Stimulated activated CD4-positive, alpha-beta T cell treated with anti-CD3 and anti-CD28 coated beads, Interleukin-2, amount 100 ng/mL, for 48 hours (primary cell): ENCODE measurements at places on chromosomes 6 and 20.

GRCh38 chr6:149551920-149552319, 6.1 kb upstream of the PPIL4 start:
- DNase-seq, result no peak

DNA sequence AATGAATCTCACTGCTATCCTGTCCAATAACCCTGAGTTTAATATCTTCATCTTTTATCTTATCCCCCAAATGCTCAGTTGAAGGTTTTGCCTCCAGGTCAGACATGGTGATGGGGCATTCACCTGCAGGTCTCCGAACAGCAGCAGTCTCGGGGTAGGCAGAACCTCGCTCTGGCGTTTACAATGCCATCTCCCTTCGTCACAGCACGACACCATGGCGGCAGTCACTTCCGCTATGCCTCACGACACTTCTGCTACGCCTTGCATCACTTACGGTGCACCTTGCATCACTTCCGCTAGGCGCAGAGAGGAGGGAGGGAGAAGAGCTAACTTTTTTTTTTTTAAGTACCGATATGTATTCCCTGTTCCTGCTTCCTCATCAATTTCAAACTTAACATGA, 194.9 kb downstream of the BCAS1 start:
- no peak for DNase-seq

DNA sequence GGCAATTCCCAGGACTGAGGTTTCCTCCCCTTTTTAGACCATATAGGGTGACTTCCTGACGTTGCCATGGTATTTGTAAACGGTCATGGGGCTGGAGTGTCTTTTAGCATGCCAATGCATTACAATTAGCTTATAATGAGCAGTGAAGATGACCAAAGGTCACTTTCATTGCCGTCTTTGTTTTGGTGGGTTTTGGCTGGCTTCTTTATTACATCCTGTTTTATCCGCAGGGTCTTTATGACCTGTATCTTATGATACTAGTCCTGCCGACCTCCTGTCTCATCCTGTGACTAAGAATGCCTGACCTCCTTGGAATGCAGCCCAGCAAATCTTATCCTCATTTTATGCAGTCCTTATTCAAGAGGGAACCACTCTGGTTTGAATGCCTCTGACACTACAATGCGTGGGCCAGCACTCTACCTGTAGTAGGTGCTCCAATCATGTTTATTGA, 190.1 kb downstream of the KCNQ5 start:
- no peak for DNase-seq

DNA sequence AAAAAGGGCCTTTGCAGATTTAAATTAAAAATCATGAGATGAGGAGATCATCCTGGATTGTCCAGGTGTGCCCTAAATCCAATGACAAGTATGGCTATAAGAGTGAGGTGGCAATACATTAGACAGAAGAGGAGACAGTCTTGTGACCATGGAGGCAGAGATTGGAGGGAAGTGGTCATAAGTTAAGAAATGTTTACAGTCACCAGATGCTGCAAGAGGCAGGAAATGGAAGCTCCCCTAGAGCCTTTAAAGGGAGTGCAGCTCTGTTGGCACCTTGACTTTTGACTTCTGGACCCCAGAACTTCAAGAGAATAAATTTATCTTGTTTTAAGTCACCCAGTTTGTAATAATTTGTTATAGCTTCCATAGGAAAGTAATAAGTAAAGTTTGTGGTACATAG, 61.1 kb downstream of the HMGN3 start:
- no peak for DNase-seq

- DNase-seq, result no peak
Measured at GRCh38 chr6:150091476-150091875, 22.6 kb upstream of the ULBP3 start.

- DNase-seq, result no peak
Measured at GRCh38 chr6:164345806-164346496, 931.4 kb downstream of the QKI start.

GRCh38 chr20:6811262-6812035, 44.0 kb downstream of the BMP2 start:
- no peak for DNase-seq

DNA sequence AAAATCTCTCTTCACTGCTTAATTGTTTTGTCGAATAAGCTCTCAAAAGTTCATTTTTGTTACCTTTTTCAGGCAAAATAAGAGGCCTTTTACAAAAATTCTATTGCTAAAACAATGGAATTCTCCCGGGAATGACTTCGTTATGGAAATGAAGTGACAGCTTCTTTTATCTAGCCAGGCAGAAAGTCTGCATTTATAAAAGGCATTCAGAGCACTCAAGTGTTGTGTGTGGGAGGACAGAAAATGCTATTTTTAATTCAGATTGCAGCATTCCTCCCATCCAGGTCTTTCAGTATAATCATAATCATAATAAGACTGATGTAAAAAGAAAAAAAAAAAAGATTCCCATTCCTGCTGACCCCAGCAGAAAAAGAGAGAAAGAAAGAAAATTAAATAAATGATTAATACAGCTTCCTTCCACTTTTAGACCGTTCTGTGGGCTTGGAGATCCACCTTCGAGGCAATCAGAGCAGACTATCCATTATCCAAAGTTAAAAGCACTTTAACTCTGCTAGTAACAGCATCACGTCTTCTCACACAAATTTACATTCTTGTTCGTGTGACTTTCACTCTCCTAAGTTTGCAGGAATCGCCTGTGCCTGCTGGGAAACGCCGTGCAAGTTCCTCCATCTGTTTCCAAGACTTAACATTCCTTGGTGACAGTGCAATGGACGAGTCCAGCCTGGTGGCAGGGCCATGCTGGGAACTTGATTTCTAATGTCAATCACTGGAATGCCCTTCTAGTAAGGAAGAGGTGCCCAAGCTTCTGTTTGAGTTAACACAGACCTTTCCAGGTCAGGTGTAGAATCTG, 258.8 kb downstream of the GMPR start:
- no peak for DNase-seq

GRCh38 chr6:69719602-69720193, 77.1 kb downstream of the LMBRD1 start:
- DNase-seq, result no peak

DNA sequence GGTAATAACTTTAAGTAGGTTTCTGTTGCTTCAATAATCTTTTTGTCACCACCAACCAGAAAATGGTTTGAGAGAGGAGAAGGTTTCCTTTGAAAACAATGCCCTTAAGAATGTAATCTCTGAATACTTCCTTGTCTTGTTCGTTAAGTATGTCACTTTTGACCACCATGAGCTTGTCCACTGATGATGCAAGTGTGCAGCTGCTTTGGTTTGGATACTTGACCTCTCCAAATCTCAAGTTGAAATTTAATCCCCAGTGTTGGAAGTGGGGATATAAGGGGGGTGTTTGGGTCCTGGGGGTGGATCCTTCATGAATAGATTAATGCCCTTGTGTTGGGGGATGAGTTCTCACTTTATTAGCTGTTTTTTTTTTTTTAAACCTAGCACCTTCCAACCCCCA, 985.4 kb downstream of the EPHA7 start:
- no peak for DNase-seq

GRCh38 chr20:38369389-38369788, 23.1 kb downstream of the LBP start:
- no peak for DNase-seq

GRCh38 chr6:136728033-136728939, 64.0 kb downstream of the MAP3K5 start:
- DNase-seq, result no peak

- no peak for DNase-seq
Measured at GRCh38 chr20:8504030-8504429, 372.0 kb downstream of the PLCB1 start.

DNA sequence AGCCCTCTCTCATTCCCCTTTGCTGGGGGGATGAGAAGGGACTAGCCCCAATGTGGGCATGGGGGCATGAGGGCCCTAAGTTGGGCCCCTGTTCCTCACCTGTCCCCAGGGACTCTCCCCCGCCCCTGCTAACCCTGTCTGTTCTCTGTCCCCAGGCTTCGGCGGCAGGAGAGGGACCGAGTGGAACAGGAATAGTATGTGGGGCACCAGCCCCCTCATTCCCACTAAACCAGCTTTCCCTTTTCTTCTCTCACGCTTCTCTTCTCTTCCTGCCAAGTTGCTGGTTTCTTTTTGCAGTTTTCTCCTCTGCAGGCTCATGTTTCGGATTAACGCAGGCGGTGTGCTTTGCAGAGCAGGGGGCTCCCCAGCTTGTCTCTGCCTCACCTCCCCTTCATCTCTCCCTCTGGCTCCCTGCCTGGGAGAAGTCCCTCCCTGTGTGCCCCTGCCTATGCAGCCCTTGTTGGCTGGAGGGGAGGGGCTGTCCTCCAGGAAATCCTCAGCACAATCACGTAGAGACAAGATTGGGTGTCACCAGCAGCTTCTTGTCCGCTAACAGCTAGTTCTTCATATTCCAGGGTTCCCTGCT, 7.9 kb downstream of the TMEM63B start:
- DNase-seq, result no peak

- DNase-seq, result no peak
Measured at GRCh38 chr6:13550656-13551055, 23.7 kb upstream of the SIRT5 start.

DNA sequence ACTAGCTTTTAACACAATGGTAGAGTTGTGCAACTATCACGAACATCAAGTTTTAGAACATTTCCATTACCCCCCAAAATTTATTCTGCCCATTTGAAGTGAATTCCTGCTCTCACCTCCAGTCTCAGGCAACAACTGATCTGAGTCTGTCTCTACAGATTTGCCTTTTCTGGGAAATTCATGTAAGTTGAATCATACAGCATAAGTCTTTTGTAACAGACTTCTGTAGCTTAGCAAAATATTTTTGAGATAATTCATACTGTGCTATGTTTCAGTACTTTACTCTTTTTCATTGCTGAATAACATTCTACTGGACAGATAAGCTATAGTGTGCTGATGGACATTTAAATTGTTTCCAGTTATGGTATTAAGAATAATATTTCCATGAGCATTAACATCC, 447.3 kb upstream of the GJE1 start:
- no peak for DNase-seq

- no peak for DNase-seq
Measured at GRCh38 chr20:347317-347639, 367 bp downstream of the NRSN2 start.

- no peak for DNase-seq
Measured at GRCh38 chr6:142183351-142183750, 36.3 kb downstream of the VTA1 start.

GRCh38 chr6:87045521-87046075, 49.3 kb downstream of the CGA start:
- no peak for DNase-seq

GRCh38 chr6:93468291-93468690, 48.9 kb upstream of the EPHA7 start:
- no peak for DNase-seq

GRCh38 chr20:33843854-33844253, 32.7 kb downstream of the CHMP4B start:
- DNase-seq, result no peak

- DNase-seq, result no peak
Measured at GRCh38 chr20:9200196-9200595, 131.3 kb downstream of the PLCB4 start.

DNA sequence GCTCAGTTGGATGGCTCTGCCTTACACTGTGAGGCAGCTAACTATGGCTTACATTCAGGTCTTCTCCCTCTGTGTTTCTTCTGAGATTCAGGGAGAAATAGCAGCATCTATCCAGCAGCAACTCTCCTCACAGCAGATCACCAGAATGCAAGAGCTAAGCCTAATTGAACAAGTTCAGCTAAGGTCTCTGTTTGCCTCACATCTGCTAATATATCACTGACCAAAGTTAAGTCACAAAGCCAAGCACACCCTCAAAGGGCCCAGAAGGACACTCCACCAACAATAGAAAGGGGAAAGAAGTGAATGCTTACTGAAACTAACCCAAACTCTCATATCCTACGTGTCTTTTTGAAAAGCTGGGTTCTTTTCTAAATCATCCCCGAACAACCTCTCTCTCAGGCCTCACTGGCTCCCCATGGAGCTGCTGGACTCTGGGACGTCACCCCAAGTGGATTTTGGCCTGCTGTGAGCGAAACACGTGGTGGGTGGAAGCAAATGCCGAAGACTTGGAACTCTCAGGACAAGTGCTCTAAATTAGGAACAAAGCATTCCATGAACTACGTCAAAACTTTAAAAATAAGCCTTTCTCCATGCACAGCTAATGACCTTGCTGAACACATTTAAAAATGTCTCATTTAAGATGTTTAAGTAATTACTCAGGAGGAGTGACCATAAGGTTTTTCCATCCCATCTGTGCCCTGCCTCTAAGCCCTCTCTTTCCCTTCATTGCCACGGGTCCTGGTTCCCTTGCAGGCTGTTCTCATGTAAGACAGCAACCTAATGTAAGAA, 167.5 kb upstream of the PLCB4 start:
- DNase-seq, result no peak

DNA sequence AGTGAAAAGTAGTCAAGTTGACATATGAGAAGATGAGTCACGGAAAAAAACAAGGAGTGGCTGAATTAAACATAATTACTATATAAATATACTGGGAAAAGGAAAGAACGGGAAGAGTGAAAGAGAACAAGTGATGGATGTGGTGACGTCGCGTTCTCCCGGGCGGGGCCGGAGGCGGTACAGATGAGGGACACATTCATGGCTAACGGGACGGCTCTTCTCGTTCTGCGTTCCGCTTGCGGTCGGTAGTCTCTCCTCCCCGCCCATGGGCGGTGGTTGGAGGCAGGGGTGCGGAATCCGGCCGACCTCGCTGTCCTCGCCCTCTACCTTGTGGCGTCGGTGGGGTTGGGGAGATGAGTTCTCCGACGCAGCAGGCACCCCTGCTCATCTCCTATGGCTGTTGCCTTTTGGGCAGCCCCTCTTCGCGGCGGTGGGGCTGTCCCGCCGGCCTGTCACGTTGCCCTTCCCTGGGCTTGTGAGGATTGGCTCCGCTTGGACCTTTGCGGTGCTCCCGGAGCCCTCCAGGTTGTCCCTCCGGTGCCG, 22.5 kb downstream of the HLA-G start:
- DNase-seq, result peak; percentile 26

DNA sequence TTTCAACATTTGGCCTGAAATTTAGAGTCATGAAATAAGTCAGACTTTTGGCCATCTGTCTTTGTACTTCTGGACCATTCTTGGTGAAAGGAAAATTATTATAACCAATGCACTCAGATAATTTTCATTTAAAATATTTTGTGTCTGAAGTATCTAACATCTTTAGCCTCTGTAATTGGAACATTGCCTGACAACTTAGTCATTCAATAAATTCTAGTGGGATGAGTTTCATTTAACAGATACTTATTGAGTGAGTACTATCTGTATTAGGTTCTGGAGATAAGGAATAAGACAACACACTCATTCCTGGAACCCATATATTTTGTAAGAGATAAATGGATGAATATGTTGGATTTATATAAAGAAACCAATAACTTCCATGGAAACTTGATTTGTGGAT, 536.0 kb downstream of the BCKDHB start:
- DNase-seq, result no peak

GRCh38 chr6:15730442-15730841, 67.6 kb upstream of the DTNBP1 start:
- DNase-seq, result no peak

- peak; percentile 77 for DNase-seq
Measured at GRCh38 chr6:33579828-33580714, at the start of gene BAK1. Gene BAK1, minus strand, starts transcription at chr6:33580276. Its CDS starts 2,672 bp downstream, at chr6:33577604.
